Activated T-helper 9 cell treated with anti-CD3 and anti-CD28 coated beads, Interleukin-2, amount 50 U/mL, for 16 hours (primary cell): ENCODE measurements at places on chromosomes 3 and 15.

- no peak for DNase-seq
These were observed 31.0 kb downstream of the CCDC32 start for GRCh38 chr15:40533763-40534364.

DNA sequence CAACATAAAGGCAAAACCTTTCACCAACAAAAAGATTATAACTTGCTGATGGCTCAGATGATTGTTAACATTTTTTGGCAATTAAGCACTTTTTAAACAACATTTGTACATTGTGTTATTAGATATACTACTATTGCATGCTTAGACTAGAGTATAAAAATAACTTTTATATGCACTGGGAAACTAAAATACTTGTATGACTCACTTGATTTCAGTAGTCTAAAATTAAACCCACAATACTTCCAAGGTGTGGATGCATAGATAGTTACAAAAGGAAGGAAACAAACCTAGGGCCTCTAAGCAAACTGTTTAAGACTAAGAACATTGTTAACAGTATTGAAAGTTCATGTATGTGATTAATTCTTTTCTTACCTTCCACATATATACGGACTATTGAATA lies 1521.5 kb downstream of the OTOL1 start:
- DNase-seq: no peak

DNA sequence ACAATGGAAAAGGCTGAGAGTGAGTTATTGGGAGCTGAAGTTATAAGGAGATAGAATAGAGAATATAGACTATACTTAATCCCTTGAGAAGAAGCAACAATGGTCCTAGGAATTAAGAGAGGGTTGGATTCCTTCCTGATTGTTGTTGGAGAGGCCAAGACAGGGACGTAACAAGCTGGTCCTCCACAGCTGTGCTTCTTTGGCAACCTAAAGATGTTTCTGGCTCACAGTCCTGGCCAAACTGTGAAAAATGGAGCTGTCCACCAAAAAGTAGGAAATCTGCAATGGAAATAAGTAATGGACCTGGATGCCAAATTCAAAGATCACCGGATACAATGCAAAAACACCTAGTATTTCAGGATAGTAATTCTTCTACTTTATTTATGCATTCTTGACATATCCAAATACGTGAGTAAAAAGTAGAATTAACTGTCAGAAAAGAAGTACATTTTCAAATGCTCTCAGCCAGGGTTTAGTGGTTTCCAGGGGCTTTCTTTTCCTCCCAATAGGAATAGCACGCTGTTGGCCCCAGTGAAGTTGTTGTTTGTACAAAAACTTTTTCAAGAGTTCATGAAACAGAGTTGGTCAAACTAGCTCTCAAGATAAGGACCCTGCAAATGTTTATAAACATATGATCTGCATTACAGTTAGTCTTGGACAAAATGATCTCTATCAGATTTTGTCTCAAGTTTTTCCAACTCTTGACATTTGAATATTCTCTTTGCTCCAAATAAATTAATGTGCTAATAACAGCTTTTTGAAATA lies 28.3 kb downstream of the CERS3 start:
- no peak for DNase-seq

DNA sequence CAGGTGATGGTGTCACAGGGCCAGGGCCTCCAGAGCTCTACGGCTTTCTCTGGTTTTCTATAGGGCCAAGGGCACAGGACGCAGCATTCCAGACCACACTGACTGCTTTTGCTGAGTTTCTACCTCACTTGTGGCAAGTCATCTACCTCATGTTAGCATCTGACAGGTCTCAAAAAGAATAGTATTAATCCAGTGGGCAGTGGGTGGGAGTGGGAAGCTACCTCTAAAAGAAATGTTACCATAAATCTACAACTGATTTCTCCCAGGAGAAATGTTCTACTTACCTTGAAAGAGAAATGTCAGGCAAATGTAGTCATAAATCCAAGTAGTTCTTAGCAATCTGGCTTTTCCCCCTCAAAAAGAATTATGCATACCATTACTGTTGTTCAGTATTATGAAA lies 55.7 kb upstream of the CCR4 start:
- DNase-seq: no peak

- no peak for DNase-seq
These were observed 26.5 kb upstream of the RYK start for GRCh38 chr3:134277066-134277660.

- DNase-seq: no peak
These were observed 178.9 kb downstream of the IGF1R start for GRCh38 chr15:98827217-98827616.

DNA sequence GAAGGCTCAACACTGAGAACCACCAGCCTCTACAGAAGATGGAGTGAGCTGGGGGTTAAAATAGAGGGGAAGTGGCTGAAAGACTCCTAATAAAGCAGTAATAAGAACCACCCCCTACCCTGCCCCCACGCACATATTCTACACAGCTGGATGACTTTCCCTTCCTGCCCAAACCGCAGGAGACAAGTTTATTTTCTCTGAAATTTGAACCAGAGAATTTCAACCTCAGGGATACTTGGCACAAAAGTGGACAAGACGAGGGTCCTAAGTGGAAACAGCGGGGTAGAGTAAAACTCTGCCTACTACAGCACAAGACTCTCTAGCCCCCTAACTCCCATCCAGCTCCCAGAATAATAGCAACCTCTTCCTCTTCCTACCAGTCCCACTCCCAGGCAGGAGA lies 28.4 kb downstream of the USF3 start:
- no peak for DNase-seq

- no peak for DNase-seq
These were observed 93.7 kb downstream of the ABI3BP start for GRCh38 chr3:100899440-100900091.
